ENCODE measurements at places on chromosomes 1 and 21.

- no peak overlapping the region for H3K27ac ChIP-seq
- no peaks in the 10 kb centered on the region for H3K27me3 ChIP-seq
- no peaks in the 10 kb centered on the region for H3K36me3 ChIP-seq
- no peaks in the 10 kb centered on the region for H3K4me1 ChIP-seq
- H3K4me3 ChIP-seq = no peak overlapping the region
- DNase-seq = no peak
Measured at GRCh38 chr1:168372307-168372706, 91.6 kb downstream of the TBX19 start.

- H3K4me1 ChIP-seq = peaks cover 5% of the 10 kb centered on the region
- H3K27ac ChIP-seq = no peak overlapping the region
- no peaks in the 10 kb centered on the region for H3K27me3 ChIP-seq
- H3K4me3 ChIP-seq = no peak overlapping the region
- DNase-seq = peak; percentile 30
Measured at GRCh38 chr1:234849832-234850231, 239.9 kb upstream of the IRF2BP2 start.

GRCh38 chr1:76377247-76377646, 302.7 kb downstream of the ST6GALNAC3 start:
- no peak for DNase-seq
- H3K36me3 ChIP-seq = no peaks in the 10 kb centered on the region
- no peak overlapping the region for H3K4me3 ChIP-seq
- H3K27me3 ChIP-seq = no peaks in the 10 kb centered on the region
- H3K27ac ChIP-seq = no peak overlapping the region

GRCh38 chr1:15245593-15246360, 1.2 kb upstream of the FHAD1 start:
- H3K4me1 ChIP-seq = peaks cover 10% of the 10 kb centered on the region
- DNase-seq = peak; percentile 44
- peaks cover 6% of the 10 kb centered on the region for H3K27me3 ChIP-seq
- no peak overlapping the region for H3K4me3 ChIP-seq

GRCh38 chr1:38071312-38072256, 25.0 kb upstream of the POU3F1 start:
- no peak overlapping the region for H3K4me3 ChIP-seq
- no peaks in the 10 kb centered on the region for H3K27me3 ChIP-seq
- H3K4me1 ChIP-seq = no peaks in the 10 kb centered on the region
- peak; percentile 49 for DNase-seq

All from fibroblast of lung (primary cell).